ENCODE measurements at places on chromosomes 6 and 20.

DNA sequence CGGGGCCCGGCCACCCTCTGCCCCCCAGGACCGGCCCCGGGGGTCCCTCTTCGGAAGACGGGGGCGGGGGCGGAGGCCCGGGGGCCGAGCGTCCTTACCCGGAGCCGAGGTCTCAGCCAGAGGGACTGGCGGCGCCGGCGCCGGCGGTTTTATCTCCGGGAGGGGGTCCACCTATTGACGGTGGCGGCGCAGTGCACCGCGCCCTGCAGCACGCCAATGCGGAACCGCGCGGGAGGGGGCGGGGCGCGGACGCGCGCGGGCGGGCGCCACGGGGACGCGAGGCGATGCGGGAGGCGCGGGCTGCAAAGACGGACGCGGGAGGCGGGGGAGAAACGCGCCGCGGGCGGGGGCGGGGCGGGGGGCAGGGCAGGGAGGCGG is at the start of gene EEF1A2:
TSS of gene EEF1A2 (minus strand) at position 124 of the 378 bp plus-strand sequence. CDS start 1,320 bp downstream, outside the sequence.
- DNase-seq = no peak

- DNase-seq = no peak
Measured at GRCh38 chr6:102679865-102680264, 1286.4 kb downstream of the GRIK2 start.

- no peak for DNase-seq
Measured at GRCh38 chr20:46228670-46229069, 79.6 kb downstream of the CDH22 start.

- DNase-seq = peak; percentile 97
Measured at GRCh38 chr20:52923123-52923937, 48.8 kb upstream of the TSHZ2 start.

DNA sequence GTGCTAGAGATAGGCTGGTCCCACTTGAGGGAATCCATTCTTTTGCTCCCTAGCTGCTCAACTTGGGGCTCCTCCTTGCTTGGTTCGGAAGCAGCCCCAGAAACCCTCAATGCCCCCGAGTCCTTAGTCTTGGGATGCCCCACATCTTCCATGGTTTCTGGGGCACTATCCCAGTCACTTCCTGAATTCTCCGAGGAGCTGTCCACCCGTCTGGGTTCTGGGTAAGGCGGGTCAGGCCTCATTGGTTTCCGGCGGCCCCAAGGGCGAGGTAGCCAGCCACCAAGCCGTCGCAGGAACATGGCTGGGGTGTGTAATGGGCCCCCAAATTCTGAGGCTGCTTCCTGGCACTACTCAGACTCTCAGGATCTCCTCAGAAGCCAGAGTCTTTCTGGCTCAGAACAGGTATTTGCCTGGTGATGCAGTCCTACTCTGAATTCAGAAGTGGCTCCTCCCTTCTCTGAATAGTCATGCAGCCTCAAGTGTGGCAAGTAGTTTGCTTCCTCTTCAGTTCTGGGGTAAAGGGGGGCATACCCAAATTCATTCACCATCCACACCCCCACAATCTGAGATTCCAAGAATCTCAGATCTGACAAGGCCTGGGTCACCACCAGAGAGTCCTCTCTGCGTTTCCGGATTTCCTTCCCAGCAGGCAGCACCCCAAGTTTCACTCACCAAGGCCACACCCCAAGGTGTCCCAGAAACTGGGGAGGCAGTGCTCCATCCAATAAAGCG is 763 bp downstream of the C6orf47 start:
- peak; percentile 25 for DNase-seq

DNA sequence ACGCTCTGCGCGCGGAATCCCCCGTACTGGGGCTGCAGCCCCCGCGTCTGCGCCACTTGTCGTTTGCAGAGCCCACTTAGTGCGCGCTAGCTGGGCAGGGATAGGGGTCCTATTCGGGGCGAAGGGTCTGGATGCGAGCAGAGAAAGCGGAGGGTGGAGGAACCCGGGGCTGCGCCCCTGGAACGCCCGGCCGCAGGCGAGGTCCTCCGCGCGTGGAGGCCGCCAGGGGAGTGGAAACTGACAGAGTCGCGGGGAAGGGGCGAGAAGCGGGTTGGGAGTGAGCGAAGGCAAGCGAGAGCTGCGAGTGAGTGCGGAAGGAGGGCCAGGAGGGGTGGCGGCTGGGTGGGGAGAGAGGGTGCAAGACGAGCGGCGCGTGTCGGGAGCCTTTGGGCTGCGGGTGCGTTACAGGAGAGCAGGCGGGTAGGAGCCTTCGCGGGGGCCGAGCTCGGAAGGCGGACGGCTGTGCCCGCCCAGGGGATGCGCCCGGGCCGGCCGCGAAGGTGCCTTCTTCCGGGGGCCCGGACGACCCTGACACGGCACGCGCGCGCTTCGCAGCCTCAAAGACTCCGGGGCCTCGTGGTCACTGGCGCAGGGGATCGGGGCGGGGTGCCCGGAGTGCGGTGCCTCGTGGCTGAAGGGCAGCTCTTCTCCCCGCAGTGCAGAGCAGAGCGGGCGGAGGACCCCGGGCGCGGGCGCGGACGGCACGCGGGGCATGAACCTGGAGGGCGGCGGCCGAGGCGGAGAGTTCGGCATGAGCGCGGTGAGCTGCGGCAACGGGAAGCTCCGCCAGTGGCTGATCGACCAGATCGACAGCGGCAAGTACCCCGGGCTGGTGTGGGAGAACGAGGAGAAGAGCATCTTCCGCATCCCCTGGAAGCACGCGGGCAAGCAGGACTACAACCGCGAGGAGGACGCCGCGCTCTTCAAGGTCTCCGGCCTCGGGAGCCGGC is 1.2 kb downstream of the IRF4 start:
- DNase-seq = no peak

GRCh38 chr6:76026101-76026500 is 46.4 kb downstream of the IMPG1 start:
- DNase-seq = no peak

DNA sequence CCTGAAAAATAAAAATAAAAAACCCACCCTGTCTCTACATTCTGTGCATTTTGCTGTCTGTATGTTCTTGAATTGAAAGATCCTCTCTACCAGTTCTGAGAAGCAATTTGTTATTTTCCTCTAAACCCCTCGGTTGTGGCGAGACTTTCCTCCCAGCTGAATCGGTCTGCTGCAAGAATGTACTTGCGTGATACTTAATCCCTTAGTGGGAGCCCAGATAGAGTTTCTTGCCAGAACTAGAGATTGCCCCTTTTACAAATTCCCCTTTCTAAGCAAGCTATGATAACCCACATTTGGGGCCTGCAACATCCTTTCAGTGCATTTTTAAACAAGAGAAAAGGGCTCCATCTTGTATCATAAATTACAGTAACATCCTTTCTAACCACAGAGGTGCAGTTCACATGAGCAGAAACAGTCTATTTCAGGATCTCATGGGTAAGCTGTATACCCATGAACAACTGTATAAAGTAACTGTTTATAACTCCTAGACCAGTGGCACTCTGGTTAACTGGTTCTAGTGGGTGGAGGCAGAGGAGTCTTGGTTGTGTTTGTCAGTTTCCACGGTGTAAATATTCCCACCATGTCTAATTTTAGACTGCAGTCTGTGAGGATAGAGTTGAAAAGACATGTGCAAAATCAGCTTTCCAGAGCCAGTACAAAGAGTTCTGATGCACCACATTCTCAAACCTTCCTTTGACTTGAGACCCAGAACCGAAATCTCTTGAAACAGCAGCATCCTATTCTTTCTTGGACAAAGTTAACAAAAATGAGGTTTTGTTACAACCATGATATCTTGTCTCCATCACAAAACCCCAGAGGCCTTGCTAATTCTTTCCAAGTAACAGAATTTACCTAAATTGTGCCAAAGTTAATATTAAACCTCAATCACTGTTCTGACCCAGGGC is 113.1 kb upstream of the ZNF217 start:
- peak; percentile 82 for DNase-seq

DNA sequence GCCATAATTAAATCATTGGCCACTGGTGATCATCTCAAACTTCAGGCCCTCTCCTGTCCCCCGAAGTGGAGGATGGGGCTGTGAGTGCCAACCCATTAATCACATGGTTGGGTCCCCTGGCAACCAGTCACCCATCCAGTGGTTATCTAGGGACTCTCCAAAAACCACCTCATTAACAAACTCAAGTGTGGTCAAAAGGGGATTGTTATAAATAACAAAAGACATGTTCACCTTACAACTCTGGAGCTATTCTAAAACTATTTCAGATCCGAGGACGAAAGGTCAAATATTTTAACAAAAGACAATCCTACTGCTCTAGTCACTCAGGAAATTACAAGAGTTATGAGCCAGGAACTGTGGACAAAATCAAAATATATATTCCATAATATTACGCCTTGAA is 95.5 kb upstream of the PRND start:
- DNase-seq = no peak

GRCh38 chr6:134094441-134094840 is 42.0 kb upstream of the SLC2A12 start:
- DNase-seq = no peak

DNA sequence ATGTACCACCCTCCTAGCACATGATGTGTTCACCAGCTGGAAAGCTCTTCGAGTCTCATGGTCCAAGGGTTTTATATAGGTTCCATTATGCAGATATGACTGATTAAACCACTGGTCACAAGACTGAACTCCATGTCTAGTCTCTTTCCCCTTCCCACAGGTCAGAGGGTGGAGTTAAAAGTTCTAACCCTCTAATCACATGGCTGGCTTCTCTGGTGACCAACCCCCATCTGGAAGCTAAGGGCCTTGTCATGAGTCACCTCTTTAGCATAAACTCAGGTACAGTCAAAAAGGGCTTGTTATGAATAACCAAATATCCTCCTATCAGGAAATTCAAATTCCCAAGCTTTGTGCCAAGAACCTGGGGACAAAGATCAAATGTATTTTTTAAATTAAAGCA is 52.0 kb upstream of the KLHL31 start:
- DNase-seq = no peak

DNA sequence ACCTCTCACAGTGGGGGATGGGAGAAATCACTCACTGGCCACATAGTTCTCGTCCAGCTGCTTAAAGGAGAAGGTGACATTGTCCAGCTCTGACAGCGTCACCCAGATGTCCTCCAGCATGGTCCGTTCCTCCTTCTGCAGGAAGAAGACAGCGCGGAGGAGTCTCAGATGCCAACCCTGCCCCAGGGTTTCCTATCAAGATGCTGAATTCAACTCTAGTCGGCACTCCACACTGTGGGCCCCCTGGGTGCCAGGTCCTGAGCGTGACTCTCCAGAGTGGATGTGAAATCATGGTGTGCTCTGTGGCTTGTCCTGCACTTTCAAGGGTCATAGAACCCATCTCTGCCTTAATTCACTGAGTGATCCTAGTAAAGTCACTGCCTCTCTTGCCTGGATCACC is 193.2 kb downstream of the PREX1 start:
- DNase-seq = no peak

DNA sequence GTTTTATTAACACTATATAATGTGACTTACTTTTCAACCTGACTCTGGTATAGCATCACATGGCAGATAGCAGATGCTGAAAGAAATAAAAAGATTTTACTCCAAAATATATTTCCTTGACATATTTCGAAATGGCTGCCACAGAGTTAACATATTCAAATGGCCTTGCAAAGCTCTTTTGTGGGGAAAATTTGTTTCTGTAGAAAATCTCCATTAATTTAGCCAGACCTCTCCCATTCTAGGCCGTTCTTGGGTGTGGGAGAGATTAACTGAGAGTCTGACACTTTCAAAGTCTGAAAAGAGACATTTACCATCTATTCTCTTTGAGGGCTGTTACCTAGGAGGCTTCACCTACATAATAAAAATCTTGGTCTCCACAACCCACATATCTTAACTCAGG is 217.2 kb downstream of the OTOR start:
- DNase-seq = no peak

DNA sequence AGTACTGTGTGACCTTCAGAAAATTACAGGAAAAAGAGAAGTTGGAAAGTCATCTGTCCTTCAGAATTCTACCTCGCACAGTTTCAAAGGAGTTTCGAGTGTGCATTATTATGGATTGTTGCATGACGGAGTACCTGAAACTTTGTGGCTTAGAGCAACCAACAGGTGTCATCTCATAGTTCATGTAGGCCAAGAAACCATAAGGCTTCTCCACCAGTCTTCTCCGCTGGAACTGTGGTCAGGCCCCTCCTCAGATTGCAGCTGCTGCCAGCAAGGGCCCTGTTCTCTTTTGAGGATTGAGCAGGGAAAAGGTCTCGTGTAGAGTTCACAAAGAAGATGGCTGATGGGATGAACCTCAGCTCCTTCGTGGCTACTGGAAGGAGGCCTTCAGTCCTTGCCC is 151.2 kb upstream of the THBS2 start:
- DNase-seq = no peak

GRCh38 chr20:57425150-57426013 is 34.2 kb downstream of the RBM38 start:
- DNase-seq = no peak

DNA sequence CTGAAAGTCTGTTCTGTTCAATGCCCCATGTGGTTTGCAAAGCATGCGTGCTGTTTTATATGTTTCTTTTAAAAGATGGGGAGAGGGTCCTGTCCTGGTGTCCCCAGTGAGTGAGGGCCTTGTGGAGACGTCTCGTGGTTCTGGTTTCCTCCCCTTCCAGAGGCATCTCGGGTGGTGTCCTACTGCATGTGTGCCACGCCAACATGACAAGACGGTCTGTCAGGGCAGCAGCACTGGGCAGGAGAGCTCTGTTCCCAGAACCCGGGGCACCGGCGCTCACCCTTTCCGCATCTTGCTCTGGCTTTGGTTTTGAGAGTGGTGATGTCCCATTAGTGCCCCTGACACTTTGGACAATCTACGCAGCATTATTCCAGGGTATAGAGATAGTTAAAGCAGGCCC is 275.6 kb downstream of the CDH4 start:
- no peak for DNase-seq

DNA sequence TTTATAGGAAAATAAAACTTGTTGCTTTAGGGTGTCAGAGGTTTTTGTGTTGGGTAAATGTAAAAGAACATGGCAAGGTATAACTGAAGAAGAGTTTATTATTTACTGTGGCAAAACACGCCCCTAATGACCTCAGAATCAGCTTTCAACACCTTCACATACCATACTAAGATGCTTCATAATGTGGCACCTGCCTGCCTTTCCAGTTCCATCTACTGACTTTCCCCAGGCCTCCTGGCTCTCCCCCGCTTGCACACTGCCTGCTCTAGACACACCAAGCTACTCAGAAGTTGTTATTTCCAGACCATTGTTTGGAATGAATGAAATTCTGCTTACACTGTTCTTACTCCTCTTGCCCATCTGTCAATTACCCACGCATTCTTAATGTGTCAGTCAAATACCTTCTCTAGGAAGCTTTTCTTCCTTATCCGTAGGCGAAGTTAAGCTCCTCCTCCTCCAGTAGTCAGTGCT is 1.8 kb downstream of the TIAM2 start:
- no peak for DNase-seq

GRCh38 chr6:9225441-9225871 is 790.1 kb upstream of the SLC35B3 start:
- DNase-seq = peak; percentile 86

DNA sequence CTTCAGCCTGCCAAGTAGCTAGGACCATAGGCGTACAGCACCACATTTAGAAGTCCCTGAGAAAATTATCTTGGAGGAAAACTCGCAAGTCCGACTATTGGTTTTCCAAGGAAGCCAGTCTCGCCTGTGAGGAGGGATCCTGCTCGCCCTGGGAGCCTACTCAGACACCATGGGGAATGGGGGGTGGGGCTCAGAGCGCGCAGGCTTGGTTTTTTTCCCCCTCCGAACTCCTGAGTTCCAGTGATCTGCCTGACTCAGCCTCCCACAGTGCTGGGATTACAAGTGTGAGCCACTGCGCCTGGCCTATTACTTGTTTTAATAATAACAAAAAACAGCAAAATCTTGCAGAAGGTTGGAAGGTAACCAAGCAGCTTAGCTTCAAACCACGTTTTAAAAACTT is 153.7 kb downstream of the OR2B2 start:
- DNase-seq = no peak

- DNase-seq = no peak
Measured at GRCh38 chr6:52475307-52475706, 55.2 kb downstream of the EFHC1 start.

GRCh38 chr20:12989586-12990115 is 19.1 kb upstream of the SPTLC3 start:
- DNase-seq = no peak

All from AG10803 (cell line).